Epithelial cell of proximal tubule (primary cell): ENCODE measurements at places on chromosomes 5 and 9. TPM values are rescaled to one million over a fixed set of nuclear protein-coding genes. Genes with fewer than 3 reads are reported as not detected.
A peak's percentile ranks its signal among the peaks of the same experiment; 100 is the strongest.

Gene IL3
- not detected in 2 replicates for total RNA-seq

Gene CFAP157
- not detected in 2 replicates for total RNA-seq

Gene SLCO6A1
- total RNA-seq, result not detected in 2 replicates

Gene DOCK2
- total RNA-seq, result 18.4 and 30.4 TPM in 2 replicates

Gene TEX48
- total RNA-seq, result not detected in 2 replicates

Gene HTR1A
- total RNA-seq, result not detected in 2 replicates

Gene OR1J2
- total RNA-seq, result not detected in 2 replicates

Gene SEMA5A
- total RNA-seq, result 1.6 and 4.0 TPM in 2 replicates

- no peak for DNase-seq
Measured at GRCh38 chr5:126482591-126482990, 59.4 kb downstream of the GRAMD2B start.

GRCh38 chr5:135441350-135441831, 5.8 kb downstream of the DCANP1 start:
- no peak for DNase-seq

GRCh38 chr5:61330845-61331406, 1.1 kb upstream of the ZSWIM6 start:
- no peak for DNase-seq

- no peak for DNase-seq
Measured at GRCh38 chr5:175520873-175521272, 42.5 kb downstream of the SFXN1 start.

DNA sequence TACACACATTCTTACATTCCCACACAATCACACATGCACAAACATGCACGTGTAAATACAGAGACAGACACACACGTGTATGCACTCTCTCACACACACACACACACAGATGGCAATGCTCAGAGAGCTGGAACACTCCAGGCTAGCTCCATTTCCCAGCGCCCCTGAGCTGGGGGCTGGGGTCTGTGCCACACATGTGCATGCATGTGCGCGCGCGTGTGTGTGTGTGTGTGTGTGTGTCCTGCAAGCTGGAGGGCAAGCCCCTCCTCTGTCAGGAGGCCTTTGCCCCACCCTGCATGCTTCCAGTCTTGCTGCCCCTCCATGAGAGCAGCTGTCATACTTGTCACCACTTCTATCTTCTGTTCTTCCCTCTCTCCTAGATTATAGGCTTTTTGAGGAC, 16.6 kb upstream of the S1PR3 start:
- no peak for DNase-seq

DNA sequence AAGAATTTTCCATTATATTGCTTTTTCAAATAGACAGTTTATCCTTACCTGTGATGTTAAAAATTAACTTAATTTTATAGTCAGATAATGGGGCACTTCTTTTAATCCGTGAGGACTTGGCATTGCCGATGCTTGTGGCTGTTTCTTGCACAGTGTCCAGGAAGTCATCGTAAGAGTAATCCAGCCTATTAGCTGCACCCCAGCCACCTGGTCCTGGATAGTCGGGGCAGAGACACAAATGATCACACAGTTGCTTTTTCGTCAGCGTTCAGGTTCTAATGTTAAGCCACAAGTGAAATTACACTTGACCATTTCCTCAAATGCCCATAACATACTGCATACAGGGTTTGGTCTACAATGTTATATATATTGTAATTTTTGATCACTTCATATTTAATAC, 107.4 kb downstream of the SVEP1 start:
- no peak for DNase-seq

- DNase-seq, result no peak
Measured at GRCh38 chr9:93089481-93089991, 6.5 kb upstream of the CARD19 start.

- DNase-seq, result no peak
Measured at GRCh38 chr9:108634204-108634603, 221.6 kb downstream of the ACTL7B start.

GRCh38 chr9:78566948-78567675, 270.2 kb downstream of the PSAT1 start:
- DNase-seq, result peak; percentile 83

DNA sequence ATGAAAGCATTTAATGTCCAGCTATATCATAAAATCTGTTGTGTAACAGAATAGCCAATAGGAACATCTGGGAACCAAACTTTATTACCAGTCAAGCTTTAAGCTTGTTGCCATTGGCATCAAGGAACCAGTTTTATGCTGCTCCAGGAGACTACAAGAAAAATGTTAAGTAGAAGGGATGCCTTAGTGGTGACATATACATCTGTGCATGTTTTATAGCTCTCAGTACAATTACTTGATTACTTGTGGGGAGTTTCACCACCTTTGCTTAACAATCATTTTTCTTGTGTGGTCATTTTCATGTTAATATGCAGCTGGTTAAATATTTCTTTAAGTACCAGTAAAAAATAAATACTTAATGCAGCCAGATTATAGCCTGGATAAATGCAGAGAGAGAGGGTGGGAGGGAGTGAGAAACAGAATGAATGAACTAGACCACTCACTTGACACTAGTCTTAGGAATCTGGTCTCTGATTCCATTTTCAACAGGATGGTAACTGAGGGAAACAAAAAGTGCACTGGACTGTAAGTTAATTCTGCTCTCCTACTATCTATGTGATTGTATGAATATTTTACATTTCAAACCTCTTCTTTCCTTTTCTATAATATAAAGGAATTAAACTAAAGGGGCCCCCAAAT, 35.7 kb upstream of the LURAP1L start:
- DNase-seq, result no peak

DNA sequence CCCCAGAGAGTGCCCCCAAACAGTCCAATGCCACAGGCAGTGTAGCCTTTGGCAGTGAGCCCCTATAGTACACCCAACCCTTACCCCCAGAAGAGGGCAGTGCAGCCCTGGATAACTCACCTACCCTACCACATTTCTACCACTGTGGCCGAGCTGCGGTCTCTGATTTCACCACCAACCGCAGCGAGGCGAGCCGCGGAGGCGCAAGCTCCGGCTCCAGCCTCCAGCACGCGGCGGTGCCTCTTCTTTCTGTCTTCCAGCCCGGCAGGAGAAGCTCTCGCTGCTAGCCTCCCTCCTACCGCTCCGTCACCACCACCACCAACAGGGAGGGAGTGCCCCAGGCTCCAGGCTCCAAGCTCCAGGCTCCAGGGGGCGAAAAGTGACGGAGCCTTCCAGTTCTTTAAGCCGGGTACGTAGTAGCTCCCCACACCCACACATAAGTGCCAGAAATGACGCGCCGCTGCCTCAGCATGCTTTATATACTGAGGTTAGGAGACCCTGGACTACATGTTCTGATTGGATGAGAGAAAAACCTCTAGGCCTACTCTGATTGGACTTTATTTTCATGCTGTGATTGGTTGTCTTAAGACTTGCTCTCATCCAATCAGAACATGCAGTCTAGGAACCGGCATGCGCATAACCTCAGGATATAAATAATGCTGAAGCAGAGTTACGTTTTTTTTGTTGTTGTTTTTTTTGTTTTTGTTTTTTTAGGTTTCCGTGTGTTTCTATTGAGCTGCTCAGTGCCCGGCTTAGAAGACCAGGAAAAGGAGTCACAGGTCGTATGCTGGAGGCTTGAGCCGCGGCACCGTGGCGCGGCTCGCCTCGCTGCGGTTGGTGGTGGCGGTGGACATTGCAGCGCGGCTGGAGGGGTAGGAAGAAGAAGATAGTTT, at the start of gene PCAT7:
PCAT7 (plus strand) TSS at position 645 of the 893 bp plus-strand sequence.
- DNase-seq, result peak; percentile 50

DNA sequence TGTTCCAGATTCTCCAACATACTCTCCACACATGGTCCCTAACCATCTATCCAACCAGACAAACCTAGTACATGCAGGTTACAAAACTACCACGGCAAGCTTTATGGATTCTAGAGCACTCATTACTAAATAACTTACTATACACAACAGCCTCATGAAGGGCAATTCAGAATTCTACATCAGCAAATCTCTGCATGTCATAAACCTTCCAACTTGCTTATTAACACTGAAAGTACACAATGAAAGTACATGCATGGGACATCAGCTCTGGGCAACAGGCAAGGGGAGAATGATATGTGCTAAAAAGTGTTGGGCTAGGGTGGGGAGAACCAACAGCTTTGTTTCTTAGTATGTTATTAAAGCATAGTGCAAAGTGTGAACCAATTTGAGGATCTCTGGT, 70.4 kb downstream of the TLE1 start:
- no peak for DNase-seq

- DNase-seq, result no peak
Measured at GRCh38 chr5:14257995-14258403, 114.9 kb downstream of the TRIO start.

DNA sequence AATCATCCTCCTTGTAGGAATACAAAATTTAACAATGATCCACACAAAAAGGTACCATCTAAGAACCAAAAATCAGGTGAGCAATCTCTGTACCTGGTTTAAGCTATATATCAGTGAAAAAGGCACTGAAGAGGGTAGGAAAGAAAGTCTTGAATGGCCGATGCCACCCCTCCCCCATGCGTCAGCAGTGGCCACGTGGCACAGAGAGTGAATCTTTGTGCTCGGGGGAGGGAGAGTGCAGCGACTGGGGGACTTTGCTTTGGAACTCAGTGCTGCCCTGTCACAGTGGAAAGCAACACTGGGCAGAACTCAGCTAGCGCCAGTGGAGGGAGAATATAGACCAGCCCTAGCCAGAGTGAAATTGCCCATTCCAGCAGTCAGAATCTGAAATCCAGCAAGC, 28.3 kb upstream of the PDE4D start:
- no peak for DNase-seq

DNA sequence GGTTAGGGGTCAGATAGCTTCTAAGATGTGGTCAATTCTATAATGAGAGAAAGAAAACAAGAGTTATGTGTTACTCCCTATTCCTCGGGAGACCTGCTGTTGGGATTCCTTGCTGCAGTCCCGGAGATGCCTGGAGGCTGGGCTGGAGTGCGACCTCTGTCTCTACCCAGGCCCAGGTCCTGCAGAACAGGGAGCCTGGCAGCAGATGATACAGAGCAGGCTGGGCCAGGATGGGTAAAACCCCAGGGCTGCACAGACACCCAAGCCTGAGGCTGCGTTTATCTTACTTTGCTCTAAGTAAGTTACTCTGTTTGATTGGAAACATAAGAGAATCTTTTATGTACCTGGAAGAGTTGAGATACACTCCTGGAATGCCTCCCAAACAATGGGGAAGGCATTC, 26.9 kb upstream of the FAM120AOS start:
- no peak for DNase-seq

DNA sequence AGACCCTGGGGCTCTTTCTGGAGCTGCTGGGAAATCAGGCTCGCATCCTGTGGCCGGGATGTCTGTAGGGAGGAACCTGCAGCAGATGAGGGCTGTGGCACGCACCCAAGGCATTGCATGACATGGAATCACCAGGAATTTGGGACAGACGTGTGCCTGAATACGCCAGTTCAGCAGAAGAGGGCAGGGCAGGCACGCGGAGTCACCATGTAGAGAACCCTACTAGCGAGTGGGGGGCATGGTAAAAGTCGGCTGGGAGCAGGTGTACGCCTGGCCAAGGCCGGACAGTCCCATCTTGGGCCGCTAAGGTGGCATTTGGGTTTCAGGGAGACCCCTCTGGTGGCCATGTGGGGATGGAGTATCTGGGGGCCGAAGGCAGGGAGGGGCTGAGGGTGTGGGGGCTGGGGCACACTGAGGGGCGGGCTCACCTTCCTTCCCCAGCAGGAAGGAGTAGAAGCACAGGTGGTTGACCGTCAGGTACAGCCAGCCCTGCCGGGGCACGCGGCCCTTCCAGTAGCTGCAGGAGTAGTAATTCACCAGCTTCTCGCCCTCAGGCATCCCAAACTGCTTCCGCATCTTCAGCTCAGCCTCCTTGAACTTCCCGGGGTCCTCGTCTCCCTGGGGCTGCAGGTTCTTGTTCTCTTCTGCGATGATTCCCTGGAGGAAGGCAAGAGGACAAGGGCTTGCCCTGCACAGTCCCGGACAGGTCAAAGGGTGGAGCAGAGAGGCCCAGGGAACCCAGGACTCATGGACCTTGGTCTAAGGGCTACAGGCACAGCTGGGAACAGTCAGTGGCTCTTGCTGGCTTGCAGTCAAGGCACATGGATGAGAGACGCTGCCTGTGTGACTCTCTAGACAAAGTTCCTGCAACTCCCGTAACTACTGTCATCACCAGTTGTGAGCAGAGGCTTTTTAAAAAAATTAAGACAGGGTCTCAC, 13.5 kb downstream of the TBC1D9B start:
- DNase-seq, result no peak

DNA sequence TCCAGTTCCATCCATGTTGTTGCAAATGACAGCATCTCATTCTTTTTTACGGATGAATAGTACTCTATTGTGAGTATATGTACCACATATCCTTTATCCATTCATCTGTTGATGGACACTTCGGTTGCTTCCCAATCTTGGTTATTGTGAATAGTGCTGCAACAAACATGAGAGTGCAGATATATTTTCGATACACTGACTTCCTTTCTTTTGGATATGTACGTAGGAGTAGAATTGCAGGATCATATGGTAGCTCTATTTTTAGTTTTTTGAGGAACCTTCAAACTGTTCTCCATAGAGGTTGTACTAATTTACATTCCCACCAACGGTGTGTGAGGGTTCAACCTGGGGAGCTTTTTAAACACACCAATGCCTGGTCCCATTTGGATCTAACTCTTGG, 22.3 kb downstream of the GALNT12 start:
- no peak for DNase-seq
